ENCODE measurements at places on chromosomes 6 and 20. TPM values are rescaled to one million over a fixed set of nuclear protein-coding genes. Genes with fewer than 3 reads are reported as not detected.

The MYL9 gene
- 97.7 TPM for total RNA-seq

The DNAH8 gene
- total RNA-seq, result not detected

The ECHDC1 gene
- 72.3 TPM for total RNA-seq

The MYCT1 gene
- 2.7 TPM for total RNA-seq

The DLK2 gene
- total RNA-seq, result 1.8 TPM

The SUMO4 gene
- total RNA-seq, result 0.16 TPM

The EMILIN3 gene
- not detected for total RNA-seq

The DOK5 gene
- 17.7 TPM for total RNA-seq

The PDE7B gene
- 49.5 TPM for total RNA-seq

The LINC00237 gene
- not detected for total RNA-seq

The RSPH9 gene
- 0.97 TPM for total RNA-seq

The GPX5 gene
- total RNA-seq, result not detected
